ENCODE measurements at places on chromosomes 2 and 18. TPM values are rescaled to one million over a fixed set of nuclear protein-coding genes. Genes with fewer than 3 reads are reported as not detected.

The CAD gene
- total RNA-seq = 47.2 TPM

The SCG2 gene
- 1.3 TPM for total RNA-seq

The TUBA3D gene
- total RNA-seq = not detected

The RTTN gene
- total RNA-seq = 12.5 TPM

The EPG5 gene
- total RNA-seq = 22.3 TPM

The LYPD6B gene
- total RNA-seq = not detected

The MARS2 gene
- total RNA-seq = 6.6 TPM

The RAB17 gene
- 0.49 TPM for total RNA-seq
